ENCODE measurements at places on chromosomes 5 and 9.

- DNase-seq: peak; percentile 43
Observed at GRCh38 chr5:77972469-77973252, 196.5 kb upstream of the TBCA start.

DNA sequence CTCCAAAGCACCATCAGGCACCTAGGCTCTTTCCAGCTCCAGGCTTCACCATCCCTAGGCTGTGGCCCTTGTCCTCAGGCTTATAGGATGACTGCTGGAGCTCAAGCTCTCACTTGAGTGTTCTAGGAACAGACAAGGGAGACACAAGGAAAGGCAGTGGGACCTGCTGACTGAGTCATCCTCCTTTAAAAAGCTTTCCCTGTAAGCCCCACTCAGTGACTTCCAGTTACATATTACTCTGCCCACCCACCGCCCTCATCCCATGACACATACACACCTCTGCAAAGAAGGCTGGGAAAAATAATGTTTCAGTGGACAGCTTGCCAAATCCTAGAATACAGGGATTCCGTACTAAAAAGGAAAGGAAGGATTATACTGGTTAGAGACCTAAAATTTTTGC lies 154.2 kb upstream of the ZNF366 start:
- peak; percentile 41 for DNase-seq

DNA sequence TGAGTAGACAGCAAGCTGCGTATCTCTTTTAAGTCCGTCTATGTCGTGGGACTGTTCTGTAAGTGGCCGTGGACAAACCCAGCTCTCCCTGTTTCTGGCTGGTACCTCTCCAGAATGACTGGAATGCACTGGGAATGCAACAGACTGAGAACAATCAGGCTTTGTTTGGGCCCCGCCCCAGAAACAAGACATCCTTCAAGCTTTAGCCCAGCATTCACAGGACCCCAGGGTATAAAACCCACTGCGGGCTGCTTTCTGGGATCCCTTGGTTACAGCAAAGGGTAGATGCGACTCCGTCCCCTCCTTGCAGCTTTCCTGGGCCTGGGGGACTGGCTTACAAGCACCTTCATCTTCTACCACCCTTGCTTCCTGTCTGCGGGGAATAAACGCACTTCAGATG lies 45.6 kb upstream of the SPTLC1 start:
- DNase-seq: no peak

GRCh38 chr5:170273968-170274710 lies 23.4 kb downstream of the LCP2 start:
- DNase-seq: peak; percentile 29

GRCh38 chr5:35598707-35599370 lies 18.8 kb upstream of the SPEF2 start:
- no peak for DNase-seq

GRCh38 chr5:73028991-73029595 lies 73.3 kb downstream of the FCHO2 start:
- DNase-seq: no peak

- DNase-seq: no peak
Observed at GRCh38 chr5:165015126-165015525, 1509.7 kb downstream of the MAT2B start.

DNA sequence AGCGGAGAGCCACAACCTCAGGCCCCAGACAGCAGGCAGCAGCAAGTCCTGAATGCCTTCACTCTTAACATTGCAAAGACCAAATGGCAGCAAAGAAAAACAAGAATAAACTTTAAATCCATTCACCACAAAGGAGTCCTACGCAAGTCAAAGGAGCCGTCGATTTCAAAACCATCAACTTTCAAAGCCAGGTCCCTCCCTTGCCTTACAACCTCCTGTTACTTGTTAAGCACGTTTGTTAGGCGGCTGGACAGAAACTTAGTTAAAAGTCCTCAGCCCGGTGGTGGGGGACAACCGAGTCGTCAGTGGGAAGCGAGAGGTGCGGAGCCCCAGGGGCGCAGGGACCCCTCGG lies 938 bp downstream of the LPAR1 start:
- DNase-seq: peak; percentile 52

- no peak for DNase-seq
Observed at GRCh38 chr5:551406-551805, 27.2 kb upstream of the SLC9A3 start.

DNA sequence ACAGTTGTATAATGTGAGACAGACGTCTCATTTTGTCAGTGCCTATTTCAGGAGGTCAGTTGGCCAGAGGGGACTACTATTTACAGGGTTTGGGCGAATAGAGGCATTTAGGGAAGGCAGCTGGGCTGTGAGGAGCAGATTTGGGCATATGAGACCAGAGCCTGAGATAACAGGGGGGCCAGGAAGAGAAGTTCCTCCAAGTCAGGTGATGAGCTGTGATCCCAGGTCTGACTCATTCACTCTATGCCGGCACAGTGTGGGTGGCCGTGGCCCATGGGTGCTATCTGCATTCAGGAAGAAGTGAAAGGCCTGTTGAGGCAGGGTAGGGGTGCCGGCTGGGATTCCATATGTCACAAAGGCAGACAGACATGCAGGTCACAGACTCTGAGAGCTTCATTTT lies 142.8 kb downstream of the PDZD2 start:
- no peak for DNase-seq

DNA sequence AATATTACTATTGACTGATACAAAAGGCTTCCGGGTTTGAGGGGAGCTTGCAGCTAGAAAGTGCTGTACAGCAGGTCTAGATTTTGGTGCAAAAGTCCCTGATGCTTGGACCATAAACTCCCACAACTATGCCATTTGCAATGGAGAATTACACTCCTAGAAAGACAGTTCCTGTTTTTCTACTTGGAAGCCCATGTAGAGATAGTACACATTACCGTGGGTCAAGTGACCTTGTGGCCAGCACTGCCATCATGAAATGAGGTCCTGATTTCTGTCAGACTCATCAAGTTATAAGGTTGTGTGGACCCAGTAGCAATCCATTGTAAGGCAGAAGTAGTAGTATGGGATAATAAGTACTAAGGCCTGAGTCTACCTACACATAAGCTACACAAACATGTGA lies 42.8 kb upstream of the TNFSF8 start:
- no peak for DNase-seq

DNA sequence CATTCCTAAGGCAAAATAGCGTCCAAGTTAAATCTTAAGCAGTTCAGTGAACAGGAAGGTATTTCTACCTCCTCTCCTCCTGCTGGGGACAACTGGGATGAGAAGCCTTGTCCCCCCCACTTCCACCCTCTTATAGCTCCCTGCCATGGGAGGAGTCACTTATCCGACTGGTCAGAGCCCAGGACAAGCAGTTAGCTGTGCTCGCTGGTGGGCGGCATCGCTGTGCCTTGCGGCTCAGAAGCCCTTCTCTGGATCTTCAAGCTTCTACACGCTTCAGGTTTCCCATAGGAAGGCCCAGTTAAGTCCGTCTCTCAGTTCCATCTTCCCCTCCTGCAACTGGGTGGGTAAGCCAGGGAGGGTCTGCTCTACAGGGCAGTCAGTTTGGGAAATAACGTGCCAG lies 77.2 kb downstream of the PAX5 start:
- no peak for DNase-seq

DNA sequence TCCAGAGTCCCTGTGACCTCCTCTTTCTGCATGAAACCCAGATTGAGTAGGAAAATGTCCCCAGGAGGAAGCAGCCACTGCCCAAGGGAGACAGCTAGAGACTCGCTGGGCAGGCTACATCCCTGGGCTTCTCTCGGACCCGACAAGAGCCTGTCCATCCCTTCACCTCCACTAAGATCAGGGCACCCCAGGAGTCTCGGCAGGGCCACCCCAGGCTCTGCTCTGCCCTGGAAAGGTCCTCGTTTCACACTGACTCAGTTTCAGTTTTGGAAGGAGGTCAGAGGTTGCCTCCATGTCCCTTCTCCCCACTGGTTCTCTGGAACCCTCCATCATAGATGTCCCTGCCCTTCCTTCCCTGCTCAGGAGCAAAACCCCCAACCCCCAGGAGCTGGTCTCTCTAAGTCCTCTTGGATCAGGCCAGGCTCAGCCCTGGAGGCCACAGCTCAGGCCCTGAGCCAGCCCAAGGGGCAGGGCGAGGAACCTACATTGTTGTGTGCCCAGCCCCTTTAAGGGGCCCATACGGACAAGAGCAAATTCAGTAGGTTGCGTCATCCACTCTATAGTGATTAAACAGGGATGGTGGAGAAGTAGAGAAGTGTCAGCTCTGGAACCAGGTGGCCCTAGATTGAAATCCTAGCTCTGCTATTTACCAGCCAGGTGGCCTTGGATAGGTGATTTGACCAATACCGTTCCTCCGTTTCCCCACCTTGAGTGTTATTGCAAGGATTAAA lies 37.4 kb downstream of the C9orf50 start:
- DNase-seq: no peak

- no peak for DNase-seq
Observed at GRCh38 chr9:137294091-137294680, 7.9 kb downstream of the NRARP start.

DNA sequence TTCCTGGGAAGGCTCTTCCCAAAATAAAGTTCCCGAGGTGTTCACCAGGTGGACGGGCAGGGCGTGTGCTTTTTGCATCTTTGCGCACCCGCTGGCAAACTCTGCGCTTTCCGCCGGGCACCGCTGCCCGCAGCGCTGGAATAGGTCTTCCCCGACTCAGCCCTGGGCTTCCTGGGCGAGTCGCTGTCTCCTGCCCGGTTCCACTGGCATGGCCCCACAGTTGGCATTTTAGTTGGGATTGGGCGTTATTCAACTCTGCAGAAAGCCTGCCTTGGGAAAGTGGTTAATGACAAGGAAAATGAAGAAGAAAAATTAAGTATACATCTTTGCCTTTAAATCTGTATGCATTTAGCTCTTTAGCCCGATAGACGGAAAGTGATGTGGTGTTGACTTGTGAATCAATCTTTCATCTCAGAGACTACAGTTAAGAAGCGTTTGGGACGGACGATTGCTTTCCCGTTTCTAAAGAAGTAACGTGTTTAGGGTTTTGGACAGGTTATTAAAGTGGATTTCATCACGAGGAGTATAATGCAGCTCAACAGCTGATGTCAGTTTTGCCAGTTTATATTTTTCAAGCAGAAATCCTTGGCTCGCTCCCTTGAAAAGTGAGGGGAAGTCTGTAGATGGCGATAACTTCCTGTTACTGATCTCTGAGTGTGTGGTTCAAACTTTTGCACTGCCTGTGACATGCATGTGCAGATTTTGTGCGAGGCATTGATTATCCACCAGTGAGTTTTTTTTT lies 946 bp downstream of the ADCY2 start:
- DNase-seq: peak; percentile 46

- DNase-seq: no peak
Observed at GRCh38 chr5:125142458-125142857, 396.0 kb upstream of the ZNF608 start.

DNA sequence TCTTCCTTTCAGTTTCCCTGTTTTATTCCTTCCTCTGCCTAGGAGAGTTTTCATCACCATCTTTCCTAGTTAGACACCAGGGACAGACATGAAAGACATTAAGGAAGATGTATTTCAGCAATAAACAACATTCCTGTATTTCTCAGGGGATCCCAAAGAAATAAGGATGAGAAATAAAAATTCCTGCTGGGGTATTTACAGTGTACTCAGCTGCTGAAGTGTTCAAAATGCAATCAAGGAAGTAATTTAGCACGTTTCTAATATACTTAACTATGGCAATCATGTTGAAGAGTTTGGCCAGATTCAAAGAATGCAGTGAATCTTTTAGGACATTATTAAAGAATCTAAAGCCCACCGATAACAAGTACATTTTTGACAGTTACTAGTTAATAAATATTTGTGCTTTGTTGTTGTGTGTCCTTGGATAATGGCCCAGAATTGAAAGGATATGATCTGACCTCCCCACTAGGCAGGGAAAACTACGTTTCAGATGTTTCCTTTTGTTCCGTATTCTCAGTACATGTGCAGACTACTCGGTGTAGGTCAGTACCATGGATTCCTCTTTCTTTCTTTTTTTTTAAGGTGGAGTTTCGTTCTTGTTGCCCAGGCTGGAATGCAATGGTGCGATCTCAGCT lies 46.8 kb downstream of the INIP start:
- DNase-seq: no peak

DNA sequence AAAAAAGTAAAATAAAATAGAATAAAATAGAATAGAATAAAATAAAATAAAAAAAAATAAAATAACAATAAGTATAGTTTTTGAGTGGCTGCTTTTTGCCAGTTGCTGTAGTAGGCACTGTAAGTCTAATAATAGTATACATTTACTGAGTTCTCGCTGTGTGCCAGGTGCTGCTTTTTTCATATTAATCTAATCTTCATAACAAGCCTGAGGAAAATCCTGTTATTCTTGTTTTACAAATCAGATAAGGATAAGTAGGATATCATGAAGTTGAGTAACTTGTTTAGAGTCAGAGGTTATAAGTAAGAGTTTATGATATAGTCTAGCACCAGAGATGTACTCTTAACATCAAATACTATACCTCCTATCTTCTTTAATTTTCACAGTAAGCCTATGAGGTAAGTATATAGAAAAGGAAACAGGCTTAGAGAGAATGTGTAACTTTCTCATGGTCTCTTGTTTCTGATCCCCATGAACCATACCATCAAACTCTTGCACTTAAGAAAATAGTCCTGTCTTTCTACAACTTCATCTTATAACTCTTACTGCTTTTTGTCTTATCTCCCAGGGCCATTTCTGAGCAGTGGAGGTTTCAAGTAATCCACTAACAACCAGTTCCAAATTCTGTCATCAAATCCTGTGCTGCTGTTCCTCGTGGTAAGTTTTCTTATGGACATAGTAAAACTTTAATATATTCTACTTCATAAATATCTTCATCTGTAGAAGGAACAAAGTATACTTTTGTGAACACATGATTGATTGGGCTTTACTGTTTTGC lies 18.7 kb downstream of the RMI1 start:
- no peak for DNase-seq

DNA sequence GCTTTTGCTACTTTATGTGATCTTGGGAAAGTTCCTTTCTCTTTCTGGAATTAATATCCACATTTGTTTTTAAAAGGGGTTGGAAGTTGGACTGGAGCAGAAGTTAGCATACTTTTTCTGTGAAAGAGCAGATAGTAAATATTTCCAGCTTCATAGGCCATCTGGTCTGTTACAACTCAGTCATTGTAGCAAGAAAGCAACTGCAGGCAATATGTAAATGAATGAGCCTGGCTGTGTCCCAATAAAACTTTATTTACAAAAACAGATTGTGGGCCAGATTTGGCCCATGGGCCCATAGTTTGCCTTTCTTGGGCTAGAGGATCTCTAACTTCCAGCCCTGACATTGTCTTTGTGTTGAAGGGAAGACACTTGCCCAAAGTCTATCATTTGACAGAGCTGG lies 104.4 kb downstream of the ACTL7B start:
- DNase-seq: no peak

GRCh38 chr5:150309101-150309885 lies 6.6 kb upstream of the ARSI start:
- no peak for DNase-seq

DNA sequence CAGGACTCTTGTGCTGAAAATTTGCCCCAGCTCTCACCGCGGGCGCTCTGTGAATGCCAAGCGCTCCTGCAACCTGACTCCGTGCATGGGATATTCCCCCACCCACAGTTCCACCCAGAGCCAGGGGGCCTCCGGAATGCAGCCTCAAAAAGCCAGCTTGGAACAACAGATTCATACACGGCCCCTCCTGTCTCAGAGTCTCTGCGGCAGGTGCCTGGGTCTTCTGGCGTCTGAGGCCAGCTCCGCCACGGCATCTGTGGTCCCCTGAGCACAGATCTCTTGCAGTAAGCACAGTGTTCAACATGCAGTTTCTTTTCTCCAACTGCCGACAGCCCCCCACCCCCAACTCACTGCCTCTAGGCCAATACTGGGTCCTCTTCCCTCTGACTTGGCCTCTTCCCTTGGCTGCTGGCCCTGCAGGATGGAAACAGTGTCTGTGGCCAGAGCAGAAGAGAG lies 355.7 kb upstream of the IRX2 start:
- DNase-seq: peak; percentile 8

GRCh38 chr5:141051521-141051866 lies 320 bp downstream of the PCDHB1 start:
- DNase-seq: peak; percentile 5
